Osteocyte (in vitro differentiated cells): ENCODE measurements at places on chromosomes 2 and 18. TPM values are rescaled to one million over a fixed set of nuclear protein-coding genes. Genes with fewer than 3 reads are reported as not detected.

The BMP10 gene
- total RNA-seq = not detected in 2 replicates

The PPP1CB gene
- total RNA-seq = 198 and 200 TPM in 2 replicates

The CDCA7 gene
- 5.1 and 7.1 TPM in 2 replicates for total RNA-seq

The PSMA8 gene
- total RNA-seq = not detected in 2 replicates

The REG1B gene
- total RNA-seq = not detected in 2 replicates

The ANKRD23 gene
- total RNA-seq = 4.4 and 5.7 TPM in 2 replicates

DNA sequence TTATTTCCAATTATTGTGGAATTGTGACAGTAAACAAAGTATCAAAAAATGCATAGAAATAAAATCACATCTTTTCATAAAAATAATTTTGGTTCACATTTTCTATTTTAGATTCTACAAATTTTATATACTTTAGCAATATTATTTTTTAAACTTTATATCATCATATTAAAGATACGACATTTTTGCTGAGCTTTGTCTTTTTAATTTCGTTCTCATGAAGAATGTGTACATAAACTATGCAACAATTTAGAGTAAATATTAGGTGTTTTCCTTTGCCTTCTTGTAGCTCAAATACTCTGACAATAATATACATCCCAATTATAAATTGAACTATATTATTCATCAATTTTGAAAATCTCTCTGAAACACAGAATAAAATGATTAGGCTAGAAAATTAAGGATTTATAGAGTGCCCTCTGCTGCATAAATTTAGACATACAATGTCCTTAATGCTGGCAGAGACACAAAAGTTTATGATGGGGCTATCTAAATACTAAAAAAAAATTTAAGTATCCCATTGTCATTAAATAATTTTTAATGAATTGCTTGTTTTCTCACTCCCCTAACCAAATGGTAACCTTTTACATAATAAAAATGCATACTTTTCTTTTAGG, 45.7 kb downstream of the CCDC102B start:
- DNase-seq = no peak
- peaks cover 2% of the 10 kb centered on the region for H3K36me3 ChIP-seq
- H3K4me1 ChIP-seq = peaks cover 27% of the 10 kb centered on the region

DNA sequence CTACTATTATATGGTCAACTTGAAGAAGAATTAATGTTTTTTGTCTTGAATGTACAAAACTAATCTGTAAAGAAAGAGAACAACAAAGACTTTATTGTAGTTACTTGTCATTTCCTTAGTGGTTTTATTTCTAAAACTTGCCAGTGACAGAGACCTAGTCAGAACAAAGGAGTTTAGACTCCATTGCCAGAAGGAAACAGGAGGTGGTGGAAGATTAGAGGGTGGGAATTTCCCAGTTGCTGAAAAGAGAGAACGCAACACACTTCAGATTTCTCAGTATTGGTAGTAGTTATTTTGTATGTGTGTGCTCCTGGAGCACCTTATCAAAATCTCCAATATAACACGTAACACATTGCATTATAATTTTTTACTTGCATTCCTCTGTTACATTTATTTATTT, 81.4 kb downstream of the CDCA7 start:
- H3K4me3 ChIP-seq = no peak overlapping the region
- H3K4me1 ChIP-seq = peaks cover 13% of the 10 kb centered on the region

DNA sequence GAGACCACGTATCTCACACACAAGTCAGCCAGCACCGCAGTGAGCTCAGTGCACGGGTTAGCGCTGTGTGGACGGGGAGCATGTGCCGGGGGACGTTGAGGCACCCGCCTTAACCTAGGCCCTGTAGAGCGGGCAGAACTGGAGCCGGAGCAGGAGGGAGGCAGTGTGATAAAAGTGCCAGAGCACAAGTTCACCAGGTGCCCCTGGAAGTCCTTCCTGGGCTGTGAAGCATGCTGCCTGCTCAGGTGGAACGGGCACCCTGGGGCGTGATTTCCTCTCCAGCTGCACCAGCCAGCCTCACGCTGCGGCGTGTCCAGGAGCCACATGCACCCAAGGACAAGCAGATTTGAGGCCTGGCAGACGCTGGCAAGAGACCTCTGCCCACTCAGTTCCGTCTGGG, 50.3 kb downstream of the ITGB1BP1 start:
- H3K4me1 ChIP-seq = peaks cover 23% of the 10 kb centered on the region
- no peaks in the 10 kb centered on the region for H3K27me3 ChIP-seq
- no peak overlapping the region for H3K4me3 ChIP-seq

DNA sequence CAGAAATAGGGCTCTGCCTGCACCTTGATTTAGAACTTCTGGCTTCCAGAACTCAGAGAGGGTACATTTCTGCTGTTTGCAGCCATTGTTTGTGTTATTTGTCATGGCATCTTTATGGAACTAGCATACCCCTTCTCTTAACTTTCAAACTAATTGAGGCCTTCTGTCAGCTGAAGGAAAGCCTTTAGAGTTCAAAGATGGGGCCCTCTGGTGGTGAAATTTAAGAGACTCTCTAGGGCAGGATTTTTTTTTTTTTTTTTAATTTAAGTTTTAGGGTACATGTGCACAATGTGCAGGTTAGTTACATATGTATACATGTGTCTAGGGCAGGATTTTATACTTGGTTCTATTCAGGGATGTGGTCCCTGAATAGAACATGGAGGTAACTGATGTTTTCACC, 260.6 kb upstream of the LINC00305 start:
- no peaks in the 10 kb centered on the region for H3K36me3 ChIP-seq
- H3K27ac ChIP-seq = no peak overlapping the region
- H3K4me1 ChIP-seq = peaks cover 5% of the 10 kb centered on the region
- H3K27me3 ChIP-seq = no peaks in the 10 kb centered on the region
- no peak for DNase-seq

DNA sequence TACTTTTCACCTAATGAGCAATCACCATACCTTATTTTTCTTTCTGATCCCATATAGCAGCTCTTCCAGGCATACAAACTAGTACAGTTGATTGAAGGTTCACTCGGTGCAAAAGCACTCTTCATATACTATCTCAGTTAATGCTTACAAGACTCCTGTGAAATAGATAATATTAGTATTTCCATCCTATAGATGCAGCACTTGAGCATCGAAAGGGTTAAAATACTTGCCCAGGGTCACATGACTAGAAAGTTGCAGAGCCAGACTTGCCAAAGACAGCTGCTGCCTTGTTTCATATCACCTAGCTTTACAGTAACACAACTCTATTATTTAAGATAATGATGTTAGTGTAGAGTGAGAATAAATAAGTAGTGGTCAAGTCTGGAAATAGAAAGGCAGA, 466.0 kb upstream of the TNP1 start:
- no peaks in the 10 kb centered on the region for H3K27me3 ChIP-seq
- H3K4me1 ChIP-seq = peaks cover 48% of the 10 kb centered on the region
- H3K4me3 ChIP-seq = no peak overlapping the region

GRCh38 chr2:239309398-239310245, 91.2 kb downstream of the HDAC4 start:
- DNase-seq = no peak
- H3K4me3 ChIP-seq = peak overlapping the region; percentile 49
- peak overlapping the region; percentile 92 for H3K27ac ChIP-seq
- H3K27me3 ChIP-seq = no peaks in the 10 kb centered on the region
- peaks cover 25% of the 10 kb centered on the region for H3K4me1 ChIP-seq
- H3K36me3 ChIP-seq = peaks cover 3% of the 10 kb centered on the region

DNA sequence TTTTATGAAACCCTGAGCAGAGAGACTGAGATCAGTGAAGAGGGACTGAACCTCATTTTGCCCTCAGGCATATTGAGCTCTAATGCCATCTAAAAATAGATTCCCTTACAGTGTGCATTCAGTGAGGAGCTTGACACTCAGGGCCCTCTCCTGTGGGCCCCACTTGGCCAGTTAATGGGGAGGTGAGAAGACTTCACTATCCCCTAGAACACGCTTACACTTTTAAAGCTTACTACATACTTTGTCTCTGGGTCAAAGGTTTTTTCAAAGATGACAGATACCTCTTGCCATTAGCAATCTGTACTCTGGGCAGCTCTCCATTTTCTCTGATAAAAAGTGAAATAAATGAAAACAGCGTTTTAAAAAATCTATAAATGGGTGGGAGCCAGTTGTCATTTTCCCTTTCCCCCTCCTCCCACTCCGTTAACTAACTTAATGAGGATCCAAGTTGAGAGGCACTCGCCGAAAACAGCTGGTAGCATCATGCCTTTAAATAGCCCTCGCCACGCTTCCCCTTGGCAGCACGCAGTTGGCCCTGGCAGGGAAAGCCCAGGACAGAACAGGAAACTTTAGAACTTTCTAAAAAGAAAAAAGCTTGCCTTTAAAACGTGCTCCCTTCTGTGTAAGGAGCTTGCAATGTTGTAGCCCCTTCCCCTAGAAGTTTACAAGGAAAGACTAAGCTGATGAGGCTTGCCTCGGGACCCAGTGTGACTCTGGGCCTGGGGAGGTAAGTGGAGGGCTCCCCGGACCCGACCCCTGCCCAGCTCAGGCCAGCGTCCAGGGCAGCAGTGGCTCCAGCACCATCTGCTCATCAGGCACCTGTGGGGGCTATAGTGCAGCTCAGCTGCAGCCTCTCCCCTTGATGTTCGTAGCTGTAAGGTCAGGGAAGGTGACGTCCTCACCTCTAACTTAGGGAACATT, 58.8 kb upstream of the FOSL2 start:
- no peaks in the 10 kb centered on the region for H3K27me3 ChIP-seq
- no peak for DNase-seq
- peaks cover 3% of the 10 kb centered on the region for H3K36me3 ChIP-seq
- H3K4me1 ChIP-seq = peaks cover 46% of the 10 kb centered on the region
- H3K27ac ChIP-seq = no peak overlapping the region

GRCh38 chr18:34729740-34730355, 19.8 kb downstream of the DTNA start:
- H3K36me3 ChIP-seq = no peaks in the 10 kb centered on the region
- peak overlapping the region; percentile 60 for H3K27ac ChIP-seq
- H3K4me1 ChIP-seq = peaks cover 28% of the 10 kb centered on the region

DNA sequence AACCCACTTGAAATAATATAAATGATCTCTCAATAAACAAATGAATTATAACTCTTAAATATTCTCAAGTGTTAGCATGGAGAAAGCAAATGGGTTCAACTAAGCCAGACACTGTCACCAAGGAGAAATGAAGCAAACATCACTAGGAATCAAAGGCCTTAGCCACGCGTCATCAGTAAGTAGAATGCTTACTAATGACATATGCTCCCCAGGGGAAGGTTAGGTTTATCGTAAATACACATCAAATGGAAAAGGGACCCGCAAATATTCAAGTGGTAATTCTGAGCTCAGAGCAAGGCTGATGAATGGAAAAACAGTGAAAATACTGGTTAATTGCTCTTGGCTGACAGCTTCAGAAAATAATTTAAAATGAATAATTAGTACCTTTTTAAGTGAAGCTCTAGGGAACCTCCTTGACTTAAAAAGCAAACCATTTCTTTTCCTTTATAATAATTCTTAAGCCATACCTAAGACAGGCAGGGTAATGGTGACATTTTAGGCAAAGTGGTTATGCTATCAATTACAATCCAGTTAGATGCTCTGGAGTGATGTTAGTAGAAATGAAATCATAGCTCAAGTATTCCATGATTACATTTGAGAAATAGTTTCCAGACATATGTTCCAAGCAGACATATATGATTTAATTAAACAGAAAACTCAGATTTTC, 101.5 kb downstream of the ALPK2 start:
- H3K27me3 ChIP-seq = no peaks in the 10 kb centered on the region
- no peak overlapping the region for H3K4me3 ChIP-seq
- H3K27ac ChIP-seq = no peak overlapping the region
